Suppressor macrophage treated with lipopolysaccharide for 4 hours (primary cell): ENCODE measurements at places on chromosomes 1 and 21.
A peak's percentile ranks its signal among the peaks of the same experiment; 100 is the strongest.

DNA sequence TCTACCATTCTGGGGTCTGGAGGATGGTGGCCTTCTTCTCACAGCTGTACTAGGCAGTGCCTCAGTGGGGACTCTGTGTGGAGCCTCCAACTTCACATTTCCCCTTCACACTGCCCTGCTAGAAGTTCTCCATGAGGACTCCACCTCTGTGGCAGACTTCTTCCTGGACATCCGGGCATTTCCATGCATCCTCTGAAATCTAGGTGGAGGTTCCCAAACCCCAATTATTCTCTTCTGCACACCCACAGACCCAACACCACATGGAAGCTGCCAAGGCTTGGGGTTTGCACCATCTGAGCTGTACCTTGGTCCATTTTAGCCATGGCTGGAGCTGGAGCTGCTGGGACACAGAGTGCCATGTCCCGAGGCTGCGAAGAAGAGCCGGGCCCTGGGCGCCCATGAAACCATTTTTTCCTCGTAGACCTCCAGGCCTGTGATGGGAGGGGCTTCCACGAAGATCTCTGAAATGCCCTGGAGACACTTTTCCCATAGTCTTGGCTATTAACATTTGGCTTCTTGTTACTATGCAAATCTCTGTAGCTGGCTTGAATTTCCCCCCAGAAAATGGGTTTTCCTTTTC lies 170.5 kb downstream of the FOXD2 start:
- no peak for DNase-seq

GRCh38 chr1:94271373-94271772 lies 34.0 kb upstream of the ARHGAP29 start:
- DNase-seq = no peak

DNA sequence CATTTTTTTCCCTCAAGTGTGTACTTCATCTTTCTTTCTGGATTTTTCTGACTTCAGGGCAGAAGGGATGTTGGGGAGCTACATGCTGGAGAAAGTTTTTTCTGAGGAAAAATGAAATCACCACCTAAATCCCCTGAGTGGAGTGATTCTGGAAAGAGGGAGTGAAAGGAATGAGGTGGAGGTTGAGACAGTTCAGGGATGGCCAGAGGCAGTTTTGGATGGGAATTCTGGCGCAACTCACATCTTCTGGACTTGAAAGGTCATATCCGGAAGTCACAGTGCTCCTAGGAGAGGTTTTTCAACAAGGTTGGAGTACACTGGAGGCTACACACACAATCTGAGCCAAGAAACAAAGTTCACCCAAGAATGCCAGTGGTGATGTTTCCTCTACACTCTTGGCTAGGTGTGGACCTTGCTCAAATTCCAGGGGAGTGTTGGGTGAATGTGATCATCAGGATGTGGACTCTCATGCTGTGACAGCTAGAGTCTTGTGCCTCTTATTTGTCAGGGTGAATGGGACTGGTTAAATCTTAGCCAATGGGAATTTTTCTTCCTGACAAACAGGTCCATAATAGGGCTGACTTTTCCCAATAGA lies 161.5 kb downstream of the HLX start:
- DNase-seq = no peak

DNA sequence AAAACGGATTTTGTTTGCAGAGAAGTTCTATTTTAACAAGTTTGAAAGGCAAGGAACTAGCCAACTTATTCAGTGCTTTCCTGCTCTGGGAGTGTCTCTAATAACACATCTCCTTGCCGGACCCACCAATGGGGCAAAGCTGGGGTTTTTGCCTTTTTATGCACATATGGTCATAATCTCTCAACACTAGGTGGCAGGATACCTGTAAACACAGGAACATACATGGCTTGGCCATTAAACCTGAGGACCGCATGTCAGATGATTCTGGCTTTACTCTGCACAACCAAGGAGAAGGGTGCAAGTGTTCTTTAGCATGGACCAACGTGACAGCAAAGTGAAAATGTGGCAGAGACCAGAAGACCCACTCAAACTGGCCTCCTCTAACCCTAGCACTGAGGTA lies 4.9 kb downstream of the TMEM9 start:
- DNase-seq = peak; percentile 30

DNA sequence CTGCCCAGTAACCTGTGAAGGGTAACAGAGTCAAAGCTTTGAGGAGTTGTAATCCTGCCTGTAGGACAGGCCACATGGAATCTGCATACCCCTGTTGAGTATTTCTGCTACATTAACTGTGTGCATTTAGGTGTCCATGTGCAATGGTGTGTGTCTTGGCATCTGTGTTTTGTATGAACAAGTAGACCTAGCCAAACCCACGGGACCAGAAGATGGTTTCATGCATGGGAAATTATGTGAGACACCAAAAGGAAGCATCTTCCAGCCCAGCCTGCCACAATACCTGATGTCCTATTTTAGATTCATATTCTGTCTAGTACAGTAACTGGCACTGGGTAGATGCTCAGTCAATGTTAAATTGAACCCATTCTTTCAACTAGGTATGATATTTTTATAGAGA lies 70.8 kb upstream of the KCND3 start:
- DNase-seq = no peak

- no peak for DNase-seq
Observed at GRCh38 chr1:234277161-234277868, 95.9 kb upstream of the COA6 start.
